Stimulated activated CD8-positive, alpha-beta memory T cell treated with anti-CD3 and anti-CD28 coated beads, Interleukin-2, amount 100 ng/mL, for 48 hours (primary cell): ENCODE measurements at places on chromosomes 12 and 14.

- no peak for DNase-seq
These were observed 11.8 kb upstream of the CD27 start for GRCh38 chr12:6432991-6433390.

DNA sequence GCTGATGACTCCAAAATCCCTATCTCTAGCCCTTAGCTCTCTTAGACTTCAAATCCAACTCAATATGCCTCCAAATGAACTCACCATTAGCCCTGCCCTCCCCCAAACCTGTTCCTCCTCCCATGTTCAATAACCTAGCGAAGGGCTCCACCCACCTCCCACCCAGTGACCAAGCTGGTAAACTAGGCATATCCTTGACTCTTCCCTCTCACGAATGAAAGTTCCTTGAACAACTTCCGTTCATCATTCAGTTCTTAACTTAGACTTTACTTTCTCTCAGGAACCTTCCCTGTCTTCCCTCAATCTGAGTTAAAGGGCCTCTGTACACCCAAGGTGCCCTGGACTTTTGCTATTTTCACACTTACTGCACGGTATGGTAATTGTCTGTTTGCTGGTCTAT, 1.9 kb upstream of the KLHDC1 start:
- DNase-seq: no peak

DNA sequence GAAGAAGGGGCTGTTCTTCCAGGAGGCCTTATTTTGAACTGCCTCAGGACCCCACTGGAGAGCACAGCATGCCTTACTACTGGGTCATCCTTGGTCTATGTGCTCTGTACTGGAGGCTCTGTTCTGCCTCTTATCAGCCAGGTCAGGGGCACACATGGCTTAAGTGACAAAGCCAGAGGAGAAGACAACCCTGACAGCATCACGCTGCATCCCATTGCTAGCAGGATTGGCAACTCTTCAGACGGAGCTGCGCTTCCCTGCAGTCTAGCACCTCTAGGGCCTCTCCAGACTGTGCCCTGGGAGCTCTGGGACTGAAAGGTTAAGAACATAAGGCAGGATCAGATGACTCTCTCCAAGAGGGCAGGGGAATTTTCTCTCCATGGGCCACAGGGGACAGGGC, 17.3 kb upstream of the TIGAR start:
- DNase-seq: no peak

DNA sequence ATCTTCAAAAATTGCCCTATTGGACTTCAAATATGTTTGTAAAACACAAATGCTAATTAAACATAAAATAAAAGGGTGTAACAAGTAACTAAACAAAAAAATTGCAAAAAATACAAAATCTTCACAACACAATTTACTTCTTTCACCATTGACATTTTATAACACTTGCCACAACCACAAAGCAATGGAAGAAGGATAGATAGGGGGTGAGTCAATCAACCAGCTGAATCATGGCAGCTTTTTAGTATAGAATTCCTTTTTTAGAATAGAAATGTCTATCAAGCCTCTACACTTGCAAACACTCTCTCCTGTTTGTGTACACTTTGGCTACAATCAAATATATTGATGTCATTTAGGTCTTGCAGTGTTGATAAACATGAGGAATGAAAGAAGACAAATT, 232.7 kb downstream of the SLC16A7 start:
- no peak for DNase-seq

- no peak for DNase-seq
These were observed 230.2 kb upstream of the RGS6 start for GRCh38 chr14:71701990-71702389.

DNA sequence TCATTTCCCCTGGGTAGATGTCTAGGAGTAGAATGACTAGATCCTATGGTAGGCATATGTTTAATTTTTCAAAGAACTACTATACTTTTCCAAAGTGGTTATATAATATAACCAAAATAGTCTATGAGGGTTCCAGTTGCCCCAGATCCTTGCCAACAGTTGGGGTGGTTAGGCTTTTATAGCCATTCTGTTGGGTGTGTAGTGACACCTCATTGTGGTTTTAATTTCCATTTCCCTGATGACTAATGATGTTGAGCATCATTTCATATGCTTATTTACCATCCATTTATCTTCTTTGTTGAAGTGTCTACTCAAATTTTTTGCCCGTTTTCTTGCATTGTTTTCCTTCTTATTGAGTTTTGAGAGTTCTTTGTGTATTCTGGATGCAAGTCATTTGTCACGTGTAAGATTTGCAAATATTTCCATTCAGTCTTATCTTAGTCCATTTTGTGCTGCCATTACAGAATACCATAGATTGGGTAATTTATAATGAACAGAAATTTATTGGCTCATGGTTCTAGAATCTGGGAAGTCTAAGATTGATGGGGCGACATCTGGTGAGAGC, 4.7 kb downstream of the SYNE2 start:
- no peak for DNase-seq

DNA sequence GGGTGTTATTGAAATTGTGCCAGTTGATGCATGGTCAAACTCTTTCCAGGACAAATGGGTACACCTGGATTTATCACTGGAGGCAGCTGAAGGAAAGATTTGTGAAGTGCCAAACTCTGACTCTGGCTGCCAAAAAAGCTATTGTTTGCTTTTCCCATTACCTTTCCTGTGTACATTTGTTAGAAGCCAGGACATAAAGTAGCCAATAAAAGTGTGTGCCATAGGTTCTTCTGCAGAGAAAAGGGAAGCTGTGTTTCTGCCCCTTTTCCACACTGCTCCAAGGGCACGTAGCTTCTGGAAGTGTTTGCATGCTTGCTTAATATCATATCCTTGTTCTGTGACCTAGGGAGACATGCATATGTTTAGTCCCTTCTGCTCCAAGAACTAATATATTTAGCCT, 1114.4 kb downstream of the SLC16A7 start:
- no peak for DNase-seq

DNA sequence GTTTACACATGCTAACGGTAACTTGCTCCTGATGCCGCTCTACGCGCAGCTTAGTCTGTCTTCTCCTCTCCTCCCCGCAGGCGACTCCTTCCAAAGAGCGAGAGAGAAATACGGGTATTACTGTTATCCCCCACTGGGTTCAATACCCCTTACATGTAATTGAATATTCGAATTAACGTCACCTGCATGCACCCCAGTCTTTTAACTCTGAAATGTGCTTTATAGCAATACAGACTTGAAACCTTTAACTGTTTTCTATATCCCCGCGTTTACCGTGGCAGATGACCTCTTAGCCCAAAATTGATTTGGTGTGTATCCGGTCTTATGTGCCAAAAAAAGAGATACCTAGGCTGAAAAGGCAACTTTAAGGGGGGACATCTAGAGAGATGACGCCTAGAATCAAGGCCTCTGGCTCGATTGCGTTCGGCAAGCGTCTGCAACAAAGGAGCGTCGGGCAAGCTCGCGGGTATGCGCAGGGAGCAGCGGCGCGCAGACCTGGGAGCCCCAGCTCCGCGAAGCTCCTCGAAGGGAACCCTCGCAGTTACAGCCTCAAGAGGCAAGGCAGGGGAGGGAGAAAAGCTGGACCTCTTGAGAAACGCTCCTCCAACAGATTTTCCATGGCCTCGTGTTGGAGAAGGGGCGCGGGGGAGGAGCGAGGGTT, 6.8 kb upstream of the FOXG1 start:
- DNase-seq: no peak

DNA sequence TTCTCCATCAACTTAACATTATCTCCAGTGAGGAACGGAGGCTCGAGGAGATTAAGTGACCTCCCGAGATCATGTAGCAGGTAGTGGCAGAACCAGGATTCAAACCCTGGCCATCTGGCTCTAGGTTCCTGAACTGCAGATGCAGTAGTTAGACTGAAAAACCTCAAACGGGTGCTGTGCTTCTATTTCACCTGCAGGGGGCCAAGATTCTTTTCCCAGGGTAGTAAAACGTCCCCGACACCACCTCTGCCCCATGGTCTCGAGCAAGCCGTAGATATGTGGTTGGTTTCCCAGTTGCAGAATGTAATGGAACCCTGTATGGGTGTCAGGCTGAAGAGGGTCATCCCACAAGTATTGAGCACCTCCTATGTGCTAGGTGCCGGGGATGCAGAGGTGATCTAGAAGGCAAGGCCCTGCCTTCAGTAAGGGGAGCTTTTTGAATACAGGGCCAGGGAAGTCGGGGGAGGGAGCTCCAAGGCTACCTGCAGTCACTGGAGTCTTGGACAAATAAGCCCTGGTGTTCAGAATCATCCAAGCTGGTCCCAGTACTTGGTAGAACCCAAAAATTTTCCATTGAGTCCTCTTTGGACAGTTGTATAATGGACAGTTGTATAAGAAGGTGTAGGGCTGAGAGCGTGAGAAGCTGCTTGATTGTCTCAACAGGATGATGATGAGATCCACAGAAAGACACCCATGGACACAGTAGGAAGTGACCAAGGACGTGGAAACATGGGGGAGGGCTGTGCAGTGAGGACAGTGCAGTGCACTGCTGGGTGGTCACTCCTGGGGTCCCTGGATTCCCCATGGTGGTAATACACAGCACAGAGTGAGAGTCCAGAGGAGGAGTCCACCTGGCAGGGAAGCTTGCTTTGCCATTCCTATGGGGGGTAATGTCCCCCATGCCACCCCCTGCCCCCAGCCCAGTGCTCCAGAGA, 197.2 kb downstream of the CHST11 start:
- no peak for DNase-seq

- no peak for DNase-seq
These were observed 544.2 kb downstream of the ETNK1 start for GRCh38 chr12:23169012-23169695.

GRCh38 chr12:78208092-78208491, 377.4 kb downstream of the NAV3 start:
- DNase-seq: no peak

GRCh38 chr12:127078577-127079350, 1188.2 kb upstream of the TMEM132C start:
- DNase-seq: no peak

- no peak for DNase-seq
These were observed 300.1 kb upstream of the FKBP4 start for GRCh38 chr12:2494486-2495192.

- DNase-seq: no peak
These were observed 25.9 kb downstream of the SPX start for GRCh38 chr12:21551841-21552465.

DNA sequence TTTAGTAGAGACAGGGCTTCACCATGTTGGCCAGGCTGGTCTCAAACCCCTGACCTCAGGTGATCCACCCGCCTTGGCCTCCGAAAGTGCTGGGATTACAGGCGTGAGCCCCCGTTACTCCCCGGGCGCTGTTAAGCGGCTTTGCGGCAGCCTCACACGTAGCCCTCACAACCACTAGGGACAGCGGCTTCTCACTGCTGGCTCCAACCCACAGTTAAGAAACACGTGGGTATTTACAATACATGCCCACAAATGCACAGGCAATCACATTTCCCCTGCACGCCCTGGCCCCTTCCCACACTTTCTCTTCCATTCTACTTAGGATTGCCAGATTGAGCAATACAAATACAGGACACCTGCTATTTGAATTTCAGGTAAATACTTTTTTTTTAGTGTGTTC, 37.0 kb upstream of the EIF5 start:
- no peak for DNase-seq

- DNase-seq: no peak
These were observed 39.4 kb upstream of the PPP1CC start for GRCh38 chr12:110782094-110782493.

- DNase-seq: no peak
These were observed 473.2 kb downstream of the LRFN5 start for GRCh38 chr14:42079911-42080310.

DNA sequence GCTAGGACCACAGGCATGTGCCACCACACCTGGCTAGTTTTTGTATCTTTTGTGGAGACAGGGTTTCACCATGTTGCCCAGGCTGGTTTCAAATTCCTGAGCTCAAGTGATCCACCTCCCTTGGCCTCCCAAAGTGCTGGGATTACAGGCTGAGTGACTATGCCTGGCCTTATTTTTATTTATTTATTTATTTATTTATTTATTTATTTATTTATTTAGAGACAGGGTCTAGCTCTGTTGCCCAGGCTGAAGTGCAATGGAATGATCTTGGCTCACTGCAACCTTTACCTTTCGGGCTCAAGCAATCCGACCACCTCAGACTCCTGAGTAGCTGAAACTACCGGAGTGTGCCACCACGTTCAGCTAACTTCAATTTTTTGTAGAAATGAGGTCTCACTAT, 117.0 kb upstream of the MAX start:
- no peak for DNase-seq

DNA sequence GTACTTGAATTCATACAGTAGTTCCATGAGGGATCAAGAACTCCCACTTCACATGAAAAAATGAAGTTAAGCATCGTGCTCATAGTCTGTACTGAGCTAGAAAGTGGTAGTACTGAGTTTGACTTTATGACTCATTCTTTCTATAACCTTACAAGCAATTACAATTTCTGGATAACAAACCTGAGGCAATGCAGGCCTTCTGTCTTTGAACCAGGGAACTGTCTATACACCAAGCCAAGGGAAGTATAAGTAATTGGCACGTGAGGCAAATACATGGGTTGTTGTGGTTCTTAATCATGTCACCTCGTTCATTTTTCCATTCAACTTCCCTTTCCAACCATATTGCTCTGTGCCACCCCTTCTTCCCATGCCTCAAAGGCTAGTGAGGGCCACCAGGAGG, 16.8 kb downstream of the GNS start:
- no peak for DNase-seq
